Central memory CD8-positive, alpha-beta T cell (primary cell): ENCODE measurements at places on chromosomes 6 and 20.

DNA sequence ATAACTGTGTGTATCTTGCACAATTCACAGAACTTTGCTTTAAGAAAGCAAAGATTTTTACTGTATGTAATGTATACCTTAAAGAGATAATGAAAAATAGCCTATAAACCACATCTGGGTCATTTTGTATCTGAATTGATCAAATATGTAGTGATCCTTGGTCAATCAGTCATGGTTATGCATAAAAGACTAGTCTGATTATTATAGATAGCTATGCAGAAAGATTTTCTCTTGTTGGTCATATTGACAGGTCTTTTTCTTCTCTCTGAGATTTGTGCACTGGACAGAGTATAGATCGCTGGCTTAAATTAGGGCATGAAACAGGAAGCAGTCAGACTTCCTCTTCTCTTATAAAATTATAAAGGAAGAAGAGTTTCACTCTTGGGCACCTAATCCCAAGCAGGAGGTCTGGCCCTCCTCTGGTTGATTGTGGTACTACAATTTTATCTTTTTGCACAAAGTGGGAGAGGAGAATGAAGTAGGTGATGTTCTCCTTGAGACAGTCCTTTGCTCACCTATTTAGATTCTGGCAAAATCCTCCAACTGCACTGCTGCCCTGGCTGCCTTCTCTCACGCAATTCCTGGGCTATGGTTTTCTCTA is 380.9 kb upstream of the RGS17 start:
- DNase-seq, result no peak
- no peak overlapping the region for H3K4me3 ChIP-seq
- no peak overlapping the region for H3K27ac ChIP-seq
- H3K36me3 ChIP-seq, result peaks cover 2% of the 10 kb centered on the region

GRCh38 chr6:27765028-27765590 is 147.1 kb downstream of the OR2B2 start:
- H3K4me3 ChIP-seq, result no peak overlapping the region
- DNase-seq, result no peak
- peaks cover 7% of the 10 kb centered on the region for H3K36me3 ChIP-seq

DNA sequence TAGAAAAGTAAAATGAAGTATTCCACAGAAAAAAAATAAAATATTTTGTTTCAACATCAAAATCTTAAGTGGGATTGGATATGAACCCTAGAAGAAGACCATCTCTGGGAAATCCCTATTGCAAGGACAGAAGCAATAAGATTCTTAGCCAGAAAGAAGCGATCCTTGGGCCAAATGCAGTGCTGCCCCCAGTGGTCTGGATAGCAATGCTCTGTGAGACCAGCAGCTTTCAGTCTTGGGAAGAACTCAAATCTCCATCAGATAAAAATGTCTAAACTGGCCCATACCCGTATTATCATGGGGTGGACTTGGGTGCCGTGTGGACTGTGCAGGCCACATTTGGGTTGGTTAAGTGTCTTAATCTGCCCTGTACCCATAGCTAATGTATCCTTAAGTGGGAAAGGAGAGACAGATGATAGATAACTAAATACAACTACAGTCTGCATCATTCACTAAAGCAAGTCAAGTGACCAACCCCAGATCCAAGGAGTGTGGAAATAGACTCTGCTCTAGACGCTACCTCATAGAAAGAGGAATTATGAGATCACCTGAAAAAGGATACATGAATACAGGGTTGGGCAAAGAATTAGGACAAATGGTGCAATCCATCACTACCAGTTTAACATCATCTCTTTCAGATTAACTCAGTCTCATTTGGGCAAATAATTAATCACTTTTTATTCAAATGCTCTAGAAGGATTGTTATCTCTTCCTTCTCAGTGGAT is 38.9 kb upstream of the SNAP25 start:
- H3K27me3 ChIP-seq, result peaks cover 14% of the 10 kb centered on the region
- no peak overlapping the region for H3K4me3 ChIP-seq
- H3K36me3 ChIP-seq, result no peaks in the 10 kb centered on the region
- no peak for DNase-seq
- no peaks in the 10 kb centered on the region for H3K4me1 ChIP-seq

DNA sequence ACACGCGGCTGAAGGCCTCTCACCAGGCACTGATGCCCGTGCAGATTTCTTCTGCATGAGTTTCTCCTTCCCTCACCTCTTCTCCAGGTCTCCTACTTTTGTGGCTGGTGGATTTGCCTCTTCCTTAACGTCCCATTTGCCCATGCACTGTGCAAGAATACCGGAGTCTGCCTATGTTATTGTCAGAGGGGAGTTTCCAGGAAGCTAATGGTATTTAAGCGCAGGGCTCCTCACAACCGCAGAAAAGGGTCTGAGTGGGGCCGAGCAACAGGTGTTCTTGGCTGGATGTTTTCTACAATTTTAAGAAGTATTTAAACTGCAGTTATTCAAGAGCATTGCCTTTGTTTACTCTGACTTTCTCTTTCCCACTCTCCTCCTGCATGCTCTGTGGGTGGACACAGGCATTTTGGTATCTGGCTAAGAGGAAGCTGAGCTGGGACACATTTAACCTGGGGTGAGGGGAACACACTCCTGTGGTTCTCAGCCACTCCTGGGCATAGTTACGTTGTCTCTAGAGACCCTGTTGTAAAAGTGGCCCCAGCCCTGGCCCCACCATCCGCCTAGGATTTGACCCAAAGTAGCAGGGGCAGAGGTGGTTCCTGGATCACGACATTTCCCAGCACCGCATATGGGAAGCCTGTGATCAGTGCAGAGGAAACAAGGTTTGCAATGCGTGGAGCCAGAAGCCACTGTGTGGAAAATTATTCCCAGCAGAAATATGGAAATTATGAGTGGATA is 34.4 kb downstream of the GGTLC1 start:
- peaks cover 76% of the 10 kb centered on the region for H3K27me3 ChIP-seq
- DNase-seq, result no peak
- H3K27ac ChIP-seq, result no peak overlapping the region
- H3K4me3 ChIP-seq, result no peak overlapping the region

DNA sequence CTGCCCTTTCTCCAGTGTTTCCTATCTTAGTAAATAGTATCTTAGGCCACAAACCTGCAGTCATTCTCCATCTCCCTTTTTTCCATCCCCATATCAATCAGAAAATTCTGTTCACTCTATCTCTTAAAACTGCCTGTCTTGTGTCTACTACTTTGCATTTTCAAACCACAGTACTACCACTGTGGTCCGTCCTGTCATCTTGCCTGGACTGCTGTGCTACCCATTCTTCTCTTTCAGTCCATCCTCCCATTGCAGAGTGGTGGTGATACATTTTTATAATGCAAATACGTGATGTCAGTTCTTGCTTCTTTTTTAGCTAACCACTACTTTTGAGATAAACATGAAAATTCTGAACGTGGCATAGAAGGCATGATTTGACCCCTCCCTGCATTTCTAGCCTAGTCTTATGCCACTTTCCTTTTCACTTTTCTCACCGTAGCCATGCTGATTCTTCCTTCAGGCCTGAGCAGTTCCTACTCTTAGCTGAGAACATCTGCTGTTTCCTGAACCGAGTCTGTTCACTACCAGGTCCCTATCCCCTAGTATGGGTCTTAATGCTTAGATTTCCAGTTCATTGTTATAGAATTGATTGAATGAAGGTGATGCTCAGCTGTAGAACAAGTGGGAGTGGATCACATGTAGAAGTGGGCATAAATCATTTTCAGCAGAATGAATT is 13.8 kb downstream of the TBPL1 start:
- H3K36me3 ChIP-seq, result peaks cover 3% of the 10 kb centered on the region
- DNase-seq, result no peak
- H3K4me1 ChIP-seq, result peaks cover 63% of the 10 kb centered on the region

DNA sequence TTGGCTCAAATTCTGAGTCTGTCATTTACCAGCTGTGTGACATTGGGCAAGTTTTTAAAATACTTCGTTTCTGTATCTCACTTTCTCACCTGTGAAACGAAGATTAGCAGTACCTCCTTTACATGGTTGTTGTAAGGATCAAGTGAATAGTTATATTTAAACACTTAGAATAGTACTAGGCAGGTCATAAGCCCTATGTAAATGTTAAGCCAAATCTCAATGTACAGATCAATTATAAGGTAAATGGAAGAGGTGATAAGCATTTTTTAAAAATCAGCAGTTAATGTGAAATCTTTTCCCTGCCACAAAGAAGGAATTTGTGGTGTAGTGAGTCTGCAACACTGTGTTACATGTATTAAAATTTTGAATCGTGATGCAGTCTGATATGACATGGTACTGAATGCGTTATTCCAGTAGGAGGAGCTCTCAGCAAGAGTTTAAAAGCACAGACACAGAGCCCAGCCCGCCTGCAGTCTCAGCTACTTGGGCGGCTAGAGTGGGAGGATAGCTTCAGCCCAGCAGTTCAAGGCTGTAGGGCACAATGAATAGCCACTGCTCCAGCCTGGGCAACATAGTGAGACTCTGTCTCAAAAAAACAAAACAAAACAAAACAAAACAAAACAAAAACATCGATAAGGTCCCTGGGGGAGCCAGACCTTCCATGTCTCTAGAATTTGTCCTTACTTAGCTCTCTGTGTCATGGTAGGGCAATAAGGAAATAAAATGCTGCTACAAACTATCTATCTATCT is 46.0 kb downstream of the GTF2H5 start:
- no peak for DNase-seq
- H3K36me3 ChIP-seq, result no peaks in the 10 kb centered on the region
- no peaks in the 10 kb centered on the region for H3K27me3 ChIP-seq
- H3K4me1 ChIP-seq, result no peaks in the 10 kb centered on the region
- H3K27ac ChIP-seq, result no peak overlapping the region
- no peak overlapping the region for H3K4me3 ChIP-seq

- no peak overlapping the region for H3K27ac ChIP-seq
- DNase-seq, result no peak
- no peak overlapping the region for H3K4me3 ChIP-seq
- peaks cover 5% of the 10 kb centered on the region for H3K4me1 ChIP-seq
Observed at GRCh38 chr20:48944663-48945297, 23.3 kb downstream of the ARFGEF2 start.

GRCh38 chr6:22214314-22214713 is 82.5 kb downstream of the PRL start:
- no peak overlapping the region for H3K4me3 ChIP-seq
- no peaks in the 10 kb centered on the region for H3K4me1 ChIP-seq
- no peaks in the 10 kb centered on the region for H3K27me3 ChIP-seq
- no peak for DNase-seq
- H3K36me3 ChIP-seq, result no peaks in the 10 kb centered on the region

DNA sequence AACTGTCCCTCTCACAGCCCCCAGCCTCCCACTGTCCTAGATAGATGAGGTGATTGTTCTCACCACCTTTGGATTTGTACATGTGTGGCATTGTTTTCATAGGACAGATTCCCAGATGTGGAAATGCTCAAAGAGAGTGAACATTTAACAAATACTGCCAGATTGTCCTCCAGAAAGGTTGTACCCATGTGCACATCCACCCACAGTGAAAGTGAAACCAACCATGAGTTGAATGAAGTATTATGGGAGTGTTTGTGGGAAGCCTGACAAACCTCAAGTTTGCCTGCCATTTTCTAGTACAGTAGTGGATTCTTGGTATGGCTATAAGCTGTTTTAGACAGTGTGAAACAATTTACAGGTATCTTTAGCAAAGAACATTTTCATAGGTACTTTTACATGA is 42.7 kb downstream of the ANKRD6 start:
- no peaks in the 10 kb centered on the region for H3K27me3 ChIP-seq
- peak; percentile 18 for DNase-seq
- peak overlapping the region; percentile 59 for H3K4me3 ChIP-seq
- peaks cover 17% of the 10 kb centered on the region for H3K4me1 ChIP-seq

DNA sequence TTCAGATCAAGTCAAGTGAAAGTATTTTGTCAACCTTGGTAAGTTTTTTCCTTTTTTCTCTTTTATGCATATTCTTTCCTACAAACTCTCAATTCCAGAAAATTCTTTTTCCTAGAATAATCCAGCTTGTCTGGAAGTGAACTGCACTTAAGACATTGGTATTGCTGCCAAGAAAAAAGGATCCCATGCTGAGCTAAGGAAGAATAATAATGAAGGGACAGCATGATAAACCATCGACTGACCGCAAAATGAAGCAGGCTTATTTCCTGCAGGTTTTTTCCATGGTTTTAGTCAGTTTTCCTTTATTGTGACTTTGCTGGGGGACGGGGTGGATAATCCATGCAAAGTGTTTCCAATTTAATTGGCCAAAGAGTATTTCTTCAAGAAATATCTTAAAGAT is 857.6 kb upstream of the SLC35B3 start:
- no peak overlapping the region for H3K27ac ChIP-seq
- no peak for DNase-seq
- H3K4me1 ChIP-seq, result no peaks in the 10 kb centered on the region
- no peaks in the 10 kb centered on the region for H3K27me3 ChIP-seq
- H3K36me3 ChIP-seq, result no peaks in the 10 kb centered on the region

GRCh38 chr6:26031151-26031594 is 56.1 kb upstream of the HFE start:
- peak overlapping the region; percentile 85 for H3K27ac ChIP-seq
- H3K27me3 ChIP-seq, result no peaks in the 10 kb centered on the region
- peak overlapping the region; percentile 84 for H3K4me3 ChIP-seq
- peaks cover 42% of the 10 kb centered on the region for H3K36me3 ChIP-seq
- no peak for DNase-seq
- H3K4me1 ChIP-seq, result peaks cover 49% of the 10 kb centered on the region

GRCh38 chr6:28000351-28001045 is 43.5 kb downstream of the OR2B6 start:
- no peak for DNase-seq
- H3K27ac ChIP-seq, result no peak overlapping the region
- H3K27me3 ChIP-seq, result peaks cover 85% of the 10 kb centered on the region

- no peak for DNase-seq
- peaks cover 5% of the 10 kb centered on the region for H3K4me1 ChIP-seq
- no peaks in the 10 kb centered on the region for H3K27me3 ChIP-seq
- peaks cover 5% of the 10 kb centered on the region for H3K36me3 ChIP-seq
Observed at GRCh38 chr20:2519115-2519809, 10.5 kb upstream of the ZNF343 start.

GRCh38 chr6:32920715-32921114 is 20.1 kb downstream of the HLA-DMB start:
- H3K27me3 ChIP-seq, result peaks cover 9% of the 10 kb centered on the region
- H3K36me3 ChIP-seq, result no peaks in the 10 kb centered on the region
- no peak for DNase-seq
- H3K4me3 ChIP-seq, result no peak overlapping the region

DNA sequence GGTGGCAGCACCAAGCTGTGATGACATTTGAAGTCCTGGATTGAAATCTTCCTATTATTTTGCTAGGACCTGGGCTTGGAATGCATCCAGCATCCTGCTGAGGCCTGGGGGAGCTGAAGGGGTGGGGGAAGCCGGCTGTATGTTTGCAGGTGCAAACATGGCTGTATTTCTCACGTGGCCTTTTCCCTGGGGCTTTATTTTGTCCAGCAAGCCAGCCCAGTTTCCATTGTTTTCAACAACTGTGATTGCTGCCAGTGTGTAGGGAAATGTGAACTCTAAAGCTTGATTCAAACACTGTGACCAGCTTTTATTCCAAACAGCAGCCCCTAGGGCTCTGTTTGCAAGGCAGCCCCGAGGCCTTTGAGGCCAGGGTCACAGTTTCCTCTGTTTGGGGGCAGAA is 683.0 kb downstream of the DHX35 start:
- no peak for DNase-seq
- H3K4me3 ChIP-seq, result no peak overlapping the region
- H3K27ac ChIP-seq, result no peak overlapping the region
- no peaks in the 10 kb centered on the region for H3K4me1 ChIP-seq
- H3K27me3 ChIP-seq, result no peaks in the 10 kb centered on the region
